Stromal cell of bone marrow (primary cell): ENCODE measurements at places on chromosomes 4 and X.

DNA sequence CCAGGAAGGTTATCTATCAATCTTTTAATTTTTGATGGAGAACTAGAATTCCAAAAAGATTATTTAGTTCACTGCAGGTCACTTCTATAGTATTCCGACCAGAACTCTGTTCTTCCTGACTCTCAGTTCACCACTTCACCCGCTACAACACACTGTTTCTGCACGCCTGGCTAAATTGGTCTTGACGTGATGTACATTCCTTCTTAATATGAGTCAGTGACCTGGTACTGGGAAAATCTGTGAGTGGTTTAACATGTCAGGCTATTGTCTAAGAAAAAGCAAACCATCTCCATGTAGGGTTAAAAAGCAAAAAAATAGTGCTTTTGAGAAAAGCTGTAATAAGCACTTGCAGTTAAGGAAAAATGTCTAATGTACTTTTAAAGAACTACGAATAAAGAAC, 120.4 kb downstream of the NDST3 start:
- DNase-seq: no peak

DNA sequence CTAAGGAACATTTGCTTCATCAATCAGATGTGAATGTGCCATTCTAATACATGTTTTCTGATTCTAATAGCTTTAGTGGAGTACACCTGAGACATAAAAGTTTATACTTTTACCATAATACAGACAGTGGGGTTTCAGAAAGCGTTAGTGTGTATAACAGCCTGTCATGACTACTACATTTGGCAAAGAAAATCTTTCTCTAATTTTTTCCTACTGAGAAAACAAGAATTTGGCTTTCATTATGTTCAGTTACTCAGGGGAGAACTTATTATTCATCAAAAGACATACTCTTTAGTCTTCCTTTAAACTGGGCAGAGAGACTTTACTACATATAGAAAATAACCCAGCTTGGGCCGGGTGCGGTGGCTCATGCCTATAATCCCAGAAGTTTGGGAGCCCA, 104.9 kb downstream of the PCDH18 start:
- peak; percentile 53 for DNase-seq

DNA sequence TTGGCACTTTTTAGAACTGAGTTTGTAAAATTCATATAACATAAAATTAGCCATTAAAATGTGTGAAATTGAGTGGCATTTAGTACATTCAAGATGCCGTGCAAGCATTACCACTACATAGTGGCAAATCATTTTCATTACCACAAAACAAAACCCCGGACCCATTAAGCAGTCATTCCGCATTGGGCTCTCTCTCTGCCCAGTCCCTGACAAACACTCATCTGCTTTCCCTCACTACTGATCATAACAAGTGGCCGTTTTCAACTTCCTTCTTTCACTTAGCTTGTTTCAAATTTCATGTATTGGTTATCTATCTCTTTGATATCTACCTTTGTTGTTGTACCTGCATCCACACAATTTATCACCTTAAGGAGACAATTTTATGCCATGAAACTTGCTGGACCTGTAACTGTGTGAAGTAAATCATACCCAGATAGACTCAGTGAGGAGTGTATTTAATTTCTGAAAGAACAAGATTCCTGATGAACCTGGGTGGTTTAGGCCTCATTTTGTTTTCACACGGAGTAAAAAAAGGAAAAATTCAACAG, 202.1 kb downstream of the OR13H1 start:
- no peak for DNase-seq

DNA sequence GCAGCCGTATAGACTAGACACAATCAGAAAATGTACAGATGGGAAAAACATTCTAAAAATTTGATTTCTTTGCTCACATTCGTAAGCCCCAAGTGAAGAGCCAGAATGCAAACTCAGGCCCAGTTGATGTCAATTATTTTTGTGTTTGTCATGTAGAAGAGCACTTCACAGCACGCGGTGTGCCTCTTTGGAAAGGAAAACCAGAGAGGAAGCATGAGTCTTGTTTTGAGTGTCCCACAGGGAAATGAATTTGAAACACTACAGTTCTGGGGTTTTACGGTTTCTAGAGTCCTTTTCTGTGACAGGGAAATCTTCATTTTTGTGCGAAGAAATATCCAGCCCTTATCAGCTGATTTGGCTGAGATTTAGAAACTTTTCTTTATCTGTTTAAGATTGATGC, 554.6 kb upstream of the BOD1L1 start:
- no peak for DNase-seq

- DNase-seq: no peak
Measured at GRCh38 chrX:37685381-37686359, at the start of gene XK. Gene XK (plus strand): TSS chrX:37685791. CDS start chrX:37685962, 171 bp downstream.

GRCh38 chr4:184437565-184438265, 36.6 kb downstream of the IRF2 start:
- DNase-seq: no peak

DNA sequence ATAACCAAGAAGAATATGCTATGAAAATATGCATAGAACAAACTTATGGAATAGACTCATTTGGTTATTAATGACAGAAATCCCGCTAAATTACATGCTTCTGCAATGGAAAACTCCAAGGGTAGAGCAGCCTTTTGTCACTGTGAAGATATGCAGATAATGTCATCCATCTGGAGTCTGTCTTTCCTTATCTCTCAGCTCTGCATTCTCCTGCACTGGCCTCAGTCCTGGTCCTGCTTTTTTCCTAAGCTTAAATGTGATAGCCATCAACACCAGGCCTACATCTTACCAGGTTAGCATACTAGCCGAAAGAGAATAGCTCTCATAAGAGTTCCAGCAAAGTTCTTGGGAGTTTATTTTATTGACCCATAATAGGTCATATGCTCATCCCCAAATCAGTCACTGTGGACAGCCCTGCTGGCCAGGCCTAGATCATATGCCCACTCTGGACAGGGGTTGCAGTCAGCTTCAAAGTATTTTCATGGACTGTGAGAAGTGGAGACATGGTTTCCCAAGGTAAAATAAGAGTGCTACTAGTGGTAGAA, 86.5 kb upstream of the LEF1 start:
- no peak for DNase-seq

DNA sequence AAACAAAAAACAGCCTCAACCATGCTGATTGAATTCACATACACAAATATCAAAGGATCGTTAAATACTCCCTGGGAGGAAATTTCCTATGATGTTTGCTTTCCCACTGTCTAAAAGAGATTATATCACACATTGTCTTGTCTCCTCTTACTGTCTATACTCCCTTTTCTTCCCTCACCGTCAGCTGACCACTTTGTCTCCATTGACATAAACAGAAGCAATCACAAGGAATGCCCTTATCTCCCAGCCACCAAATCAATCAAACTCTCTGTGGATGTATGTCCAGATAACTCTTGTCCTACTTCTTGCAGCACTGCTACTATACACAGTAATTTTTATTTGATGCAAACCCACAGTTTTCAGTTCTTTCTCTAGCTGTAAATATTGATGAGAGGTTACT, 12.2 kb upstream of the NUDT9 start:
- DNase-seq: no peak

- no peak for DNase-seq
Measured at GRCh38 chrX:84453351-84454246, 48.7 kb downstream of the HDX start.

DNA sequence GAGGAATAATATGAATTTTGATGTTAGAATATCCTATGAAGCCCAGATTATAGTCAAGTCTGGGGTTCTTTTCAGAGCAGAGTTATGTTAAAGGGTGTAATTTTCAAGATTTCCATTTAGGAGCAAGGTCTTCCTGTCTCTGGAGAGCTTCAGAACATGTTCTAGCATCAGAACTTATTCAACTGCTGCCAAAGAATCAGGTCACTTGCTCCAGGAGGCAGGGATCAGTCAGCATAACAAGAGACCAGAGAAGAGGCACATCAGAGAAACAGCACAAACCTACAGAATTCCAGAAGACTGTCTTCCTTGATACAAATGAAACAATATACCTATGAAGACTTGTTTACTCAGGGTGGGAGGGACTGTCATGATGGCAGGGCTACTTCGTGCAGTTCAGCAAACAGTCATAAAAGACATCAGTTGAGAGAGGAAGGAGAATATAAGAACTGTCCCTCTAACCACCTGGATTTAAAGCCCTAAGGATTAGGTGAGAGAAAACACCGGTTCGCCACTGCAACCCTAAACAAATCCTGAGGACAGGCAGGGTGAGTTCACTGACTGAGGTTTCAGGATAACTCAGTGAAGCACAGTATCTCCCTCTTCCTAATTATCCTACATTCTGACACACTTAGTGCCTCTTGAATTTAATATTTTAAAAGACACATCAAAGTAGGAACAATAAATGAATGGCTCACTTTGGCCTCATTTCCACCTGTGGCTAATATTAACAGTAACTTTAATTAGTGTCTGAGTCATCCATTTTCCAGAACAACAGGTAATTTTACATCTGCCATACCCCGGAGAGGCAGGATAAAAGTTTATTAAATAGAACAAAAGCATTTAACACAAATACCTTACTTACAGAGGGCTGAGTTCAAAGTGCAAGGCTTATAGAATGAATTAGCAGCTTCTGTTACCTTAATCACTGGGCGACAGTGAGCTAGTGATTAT, 93.0 kb downstream of the HDAC8 start:
- DNase-seq: no peak

- no peak for DNase-seq
Measured at GRCh38 chr4:52249581-52249980, 198.5 kb downstream of the SPATA18 start.

- no peak for DNase-seq
Measured at GRCh38 chr4:112423591-112423990, 92.4 kb downstream of the NEUROG2 start.

GRCh38 chrX:16589211-16589610, 60.7 kb upstream of the S100G start:
- peak; percentile 20 for DNase-seq
